ENCODE measurements at places on chromosomes 1 and 21.

- no peak for DNase-seq
Measured at GRCh38 chr1:3079381-3080052, 10.5 kb downstream of the PRDM16 start.

GRCh38 chr1:32900371-32900955, 726 bp downstream of the TMEM54 start:
- DNase-seq: no peak

DNA sequence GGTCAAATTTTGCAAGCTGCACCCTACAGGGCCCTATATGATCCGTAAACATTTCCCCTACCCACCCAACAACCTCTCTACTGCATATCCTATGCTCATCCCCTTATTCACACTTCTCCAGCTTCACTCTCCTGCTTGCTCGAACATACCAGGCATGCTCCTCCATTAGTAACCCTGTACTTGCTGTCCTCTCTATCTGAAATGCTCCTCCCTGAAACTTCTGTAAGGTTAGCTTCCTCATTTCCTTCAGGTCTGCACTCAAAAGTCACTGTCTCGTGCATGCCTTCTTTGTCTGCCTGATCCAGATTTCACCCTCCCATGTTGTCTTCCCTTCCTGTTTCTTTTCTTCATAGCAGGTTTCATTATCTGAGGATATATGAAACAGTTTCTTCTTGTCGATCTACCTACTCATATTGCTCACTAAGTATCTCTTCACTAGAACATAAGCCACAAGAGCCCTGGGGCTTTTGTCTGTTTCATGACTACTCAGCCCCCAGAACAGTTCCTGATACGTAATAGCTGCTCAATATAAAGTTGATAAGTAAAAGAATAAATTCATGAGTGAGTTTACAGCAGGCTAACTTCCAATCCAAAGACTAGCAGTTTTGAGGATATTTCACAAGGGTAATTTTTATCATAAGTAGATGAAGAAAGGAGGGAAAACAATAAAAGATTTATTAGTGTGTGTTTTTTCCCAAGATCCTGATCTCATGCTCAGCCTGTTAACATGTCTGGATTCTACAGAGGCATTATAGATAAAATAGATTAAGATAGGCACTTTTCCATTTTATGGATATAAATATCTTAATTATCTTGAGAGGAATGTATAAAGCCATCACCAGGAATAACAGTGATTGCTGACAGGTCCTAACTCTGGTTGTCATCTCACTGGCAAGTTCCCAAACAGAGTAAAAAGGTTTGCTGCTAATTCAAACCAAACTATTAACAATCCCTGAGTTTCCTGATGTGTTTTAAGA, 392.5 kb upstream of the ESRRG start:
- DNase-seq: no peak

DNA sequence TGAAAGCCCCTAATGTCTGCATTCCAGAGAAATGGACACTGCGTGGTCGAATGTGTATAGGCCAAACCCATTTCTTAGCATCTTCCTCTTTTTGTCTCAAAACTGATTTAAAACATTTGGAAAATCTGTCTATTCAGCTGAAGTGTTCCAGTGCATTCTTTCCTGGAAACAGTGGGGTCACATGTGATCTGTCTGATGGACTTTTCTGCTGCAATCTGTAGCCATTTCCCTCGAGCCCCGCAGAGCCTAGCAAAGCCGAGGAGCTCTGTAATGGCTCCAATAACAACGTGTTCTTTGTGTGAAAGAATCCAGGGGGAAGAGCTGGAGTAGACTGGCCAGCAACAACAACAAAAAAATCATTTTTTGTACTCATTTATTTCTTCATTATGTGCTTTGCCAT, 329.3 kb downstream of the BARHL2 start:
- no peak for DNase-seq

- peak; percentile 64 for DNase-seq
Measured at GRCh38 chr1:59154401-59154800, 142.5 kb upstream of the FGGY start.

GRCh38 chr1:6041432-6042062, 4.1 kb upstream of the KCNAB2 start:
- peak; percentile 13 for DNase-seq

GRCh38 chr1:3524556-3525203, 70.2 kb downstream of the ARHGEF16 start:
- DNase-seq: no peak

- no peak for DNase-seq
Measured at GRCh38 chr1:117981455-117982192, 52.1 kb downstream of the WDR3 start.

DNA sequence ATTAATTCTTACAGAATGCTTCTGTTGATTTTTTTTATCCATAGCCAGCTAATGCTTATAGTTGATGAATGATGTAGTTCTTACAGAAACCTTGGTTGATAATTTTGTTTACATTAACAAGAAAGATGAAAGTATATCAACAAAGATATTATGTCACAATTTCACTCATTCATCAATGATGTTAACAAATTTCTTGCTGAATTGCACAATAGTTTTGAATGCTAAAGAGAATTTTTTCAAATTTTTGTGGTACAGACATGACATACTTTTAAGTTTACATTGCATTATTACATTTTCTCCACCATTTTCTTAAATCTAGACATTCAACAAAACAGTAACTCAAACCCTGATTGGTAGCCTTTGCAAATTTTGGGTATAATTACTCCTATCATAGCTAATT, 236.3 kb downstream of the FOXD2 start:
- DNase-seq: no peak

GRCh38 chr1:20185834-20186782, at the start of the genes PLA2G2C and UBXN10:
TSS of gene PLA2G2C (minus strand) at chr1:20186518. CDS start at chr1:20177363, 9,155 bp downstream.
TSS of gene UBXN10 (plus strand) at chr1:20186096. CDS start at chr1:20190562, 4,466 bp downstream.
- no peak for DNase-seq

DNA sequence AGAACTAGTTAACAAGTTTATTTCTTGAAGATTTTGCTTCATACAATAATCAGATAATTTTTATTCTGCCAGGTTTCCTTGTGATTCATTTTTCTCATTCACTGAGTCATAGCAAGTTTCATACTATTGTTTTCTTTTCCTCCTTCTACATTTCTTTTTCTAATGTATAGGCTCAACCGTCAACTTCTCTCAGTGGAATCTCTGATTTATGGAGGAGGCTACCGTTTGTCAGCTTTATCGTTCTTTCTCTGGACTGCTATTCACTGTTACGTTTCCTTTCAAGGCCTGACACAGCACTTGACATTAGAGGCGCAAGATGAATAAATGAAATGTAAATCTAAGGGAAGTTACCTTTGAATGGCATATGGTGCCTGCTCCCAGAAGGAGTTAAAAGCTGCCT, 284.3 kb upstream of the NR5A2 start:
- DNase-seq: no peak

DNA sequence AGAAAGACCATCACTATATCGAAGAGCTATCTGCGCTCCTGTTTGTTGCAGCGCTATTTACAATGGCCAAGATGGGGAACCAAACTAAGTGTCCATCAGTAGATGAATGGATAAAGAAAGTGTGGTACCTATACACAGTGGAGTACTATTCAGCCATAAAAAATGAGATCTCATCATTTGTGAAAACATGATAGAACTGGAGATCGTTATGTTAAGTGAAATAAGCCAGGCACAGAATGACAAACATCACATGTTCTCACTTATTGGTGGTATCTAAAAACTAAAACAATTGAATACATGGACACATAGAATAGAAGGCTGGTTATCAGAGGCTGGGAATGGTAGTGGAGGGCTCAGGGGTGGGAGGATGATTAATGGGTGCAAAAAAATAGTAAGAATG, 256.2 kb downstream of the SRGAP2C start:
- no peak for DNase-seq

DNA sequence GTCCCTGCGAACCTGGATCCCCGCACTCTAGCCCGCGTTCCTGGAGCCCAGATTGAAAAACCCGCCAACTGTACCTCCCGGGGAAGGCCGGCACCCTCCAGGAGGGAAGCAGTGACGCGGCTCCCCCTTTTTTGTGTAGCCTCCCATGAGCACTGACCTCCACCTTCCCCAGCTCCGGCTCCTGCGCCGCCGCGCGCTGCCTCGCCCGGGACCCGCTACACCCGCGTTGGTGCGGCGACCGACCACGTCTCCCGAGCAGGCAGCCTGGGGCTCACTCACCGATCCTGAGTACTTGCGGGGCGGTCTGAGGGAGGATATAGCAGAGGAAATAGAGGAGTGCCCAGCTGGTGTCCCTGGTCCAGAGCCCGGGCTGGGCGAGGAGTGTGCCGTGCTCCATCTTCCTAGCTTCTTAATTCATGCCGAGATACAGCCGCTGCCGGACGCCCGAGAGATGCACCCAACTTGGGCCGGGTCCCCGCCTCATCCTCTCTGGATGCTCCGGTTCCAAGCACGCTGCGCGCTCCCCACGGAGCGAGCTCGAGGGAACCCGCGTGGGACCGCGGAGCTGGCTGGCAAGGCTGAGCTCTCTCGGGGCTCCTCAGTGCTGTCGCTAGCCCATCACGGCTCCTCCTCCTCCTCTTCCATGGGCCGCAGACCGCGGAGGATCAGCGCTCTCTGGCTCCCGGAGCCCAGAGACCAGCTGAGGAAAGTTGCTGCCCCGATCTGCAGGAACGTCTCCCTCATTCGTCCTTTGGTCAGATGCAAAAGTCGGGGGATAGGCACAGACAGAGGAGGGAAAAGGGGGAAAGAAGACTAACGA, 482 bp downstream of the GRIK1 start:
- DNase-seq: no peak

DNA sequence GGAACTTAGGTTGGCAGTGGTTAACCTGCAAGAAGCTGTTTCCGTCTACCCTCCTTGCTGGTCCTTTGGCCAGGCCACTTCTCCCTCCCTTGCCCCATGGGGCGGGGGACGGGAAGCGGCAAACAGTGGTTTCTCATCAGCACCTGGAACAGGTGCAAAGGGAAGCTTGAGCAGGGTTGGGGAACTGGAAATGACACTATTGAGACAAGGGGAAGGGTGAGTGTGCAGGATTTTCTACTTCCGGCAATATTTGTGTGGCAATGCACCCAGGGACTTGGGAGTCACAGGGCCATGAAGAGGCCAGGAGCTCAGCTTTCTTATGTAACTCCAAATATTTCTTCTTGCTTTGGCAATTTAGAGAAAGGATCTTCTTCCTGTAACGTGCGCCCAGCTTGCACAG, 29.0 kb upstream of the SARS1 start:
- no peak for DNase-seq

- no peak for DNase-seq
Measured at GRCh38 chr1:58927041-58927721, 143.3 kb upstream of the JUN start.

DNA sequence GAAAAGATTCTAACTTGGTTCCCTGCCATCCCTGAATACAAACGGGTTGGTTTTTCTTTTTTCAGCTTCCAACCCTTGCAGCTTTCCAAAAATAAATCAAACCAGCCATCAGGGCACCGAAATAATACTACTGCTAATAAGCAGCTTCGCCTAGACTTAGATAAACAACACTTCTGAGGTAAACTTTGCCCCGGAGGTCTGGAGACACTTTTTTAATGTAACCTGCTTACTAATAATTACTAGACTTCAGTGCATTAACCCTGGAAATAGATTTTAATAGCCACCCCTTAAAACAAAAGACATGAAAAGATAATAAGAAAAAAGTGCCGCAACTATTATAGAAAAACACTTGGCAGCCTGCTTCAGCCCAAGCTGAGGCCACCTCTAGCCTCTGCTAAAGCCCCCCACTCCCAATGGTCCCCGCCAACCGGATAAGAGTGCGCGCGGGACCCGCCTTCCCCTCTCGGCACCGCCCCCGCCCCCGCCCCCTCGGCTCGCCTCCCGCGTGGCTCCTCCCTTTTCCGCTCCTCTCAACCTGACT, 405 bp upstream of the GADD45A start:
- no peak for DNase-seq

- peak; percentile 50 for DNase-seq
Measured at GRCh38 chr1:31064718-31065309, 703 bp downstream of the PUM1 start.

- DNase-seq: peak; percentile 41
Measured at GRCh38 chr21:39483917-39484316, 32.1 kb downstream of the SH3BGR start.

Measured in EH (cell line).